MG63 (cell line): ENCODE measurements at places on chromosomes 2 and 18. TPM values are rescaled to one million over a fixed set of nuclear protein-coding genes. Genes with fewer than 3 reads are reported as not detected.
A peak's percentile ranks its signal among the peaks of the same experiment; 100 is the strongest.

Gene KCNK3
- total RNA-seq = 0.69 TPM in 1 of 2 replicates, not detected in the other

Gene UGT1A3
- not detected in 2 replicates for total RNA-seq

Gene NEB
- total RNA-seq = not detected in 2 replicates

Gene MC4R
- not detected in 2 replicates for total RNA-seq

Gene DOCK10
- total RNA-seq = 3.4 and 10.1 TPM in 2 replicates

Gene GCKR
- total RNA-seq = not detected in 2 replicates

Gene BCL11A
- total RNA-seq = not detected in 2 replicates

Gene KIF3C
- 3.2 and 9.5 TPM in 2 replicates for total RNA-seq

- no peak for DNase-seq
Observed at GRCh38 chr2:147441182-147441581, 403.6 kb upstream of the ACVR2A start.

GRCh38 chr2:96680561-96681141 lies 38.1 kb downstream of the FER1L5 start:
- DNase-seq = no peak

DNA sequence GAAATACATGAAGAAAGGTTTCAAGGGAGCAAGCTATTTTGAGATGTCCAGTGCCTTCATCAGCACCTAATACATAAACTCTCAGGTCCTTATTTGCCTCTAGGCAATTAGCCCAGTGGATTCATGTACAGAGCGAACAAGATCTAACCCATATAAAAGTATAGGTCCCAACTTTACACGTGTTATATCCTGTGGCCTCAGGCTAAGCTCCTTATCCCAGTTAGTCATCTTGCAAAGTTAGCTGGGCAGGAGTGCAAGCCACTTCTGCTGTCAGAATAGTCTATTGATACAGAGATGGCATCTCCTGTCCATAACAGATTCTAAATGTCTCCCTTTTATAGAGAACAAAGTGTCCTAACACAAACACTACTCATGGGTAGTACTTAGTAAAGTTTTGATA lies 203.9 kb upstream of the PIK3C3 start:
- DNase-seq = no peak

DNA sequence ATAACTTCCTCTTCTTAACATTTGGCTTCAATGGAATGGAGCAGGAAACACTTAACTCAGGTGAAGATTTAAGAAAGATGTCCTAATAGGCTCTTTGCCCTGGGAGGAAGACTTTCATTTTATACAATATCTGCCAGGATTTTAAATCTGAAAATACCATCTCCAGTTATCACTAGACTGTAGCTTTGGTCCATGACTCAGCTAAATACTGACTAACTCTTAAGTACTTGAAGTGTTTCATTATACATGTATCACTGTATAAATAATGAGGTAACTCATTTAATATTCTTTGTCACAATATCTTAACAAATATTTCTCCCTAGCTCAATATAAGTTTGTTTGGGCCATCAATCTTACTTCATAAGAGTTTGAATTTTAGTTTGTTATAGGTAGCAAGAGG lies 34.7 kb downstream of the RBKS start:
- DNase-seq = no peak

GRCh38 chr2:53131416-53131815 lies 636.2 kb upstream of the CHAC2 start:
- no peak for DNase-seq

- DNase-seq = no peak
Observed at GRCh38 chr2:168194784-168195522, 52.4 kb downstream of the STK39 start.

DNA sequence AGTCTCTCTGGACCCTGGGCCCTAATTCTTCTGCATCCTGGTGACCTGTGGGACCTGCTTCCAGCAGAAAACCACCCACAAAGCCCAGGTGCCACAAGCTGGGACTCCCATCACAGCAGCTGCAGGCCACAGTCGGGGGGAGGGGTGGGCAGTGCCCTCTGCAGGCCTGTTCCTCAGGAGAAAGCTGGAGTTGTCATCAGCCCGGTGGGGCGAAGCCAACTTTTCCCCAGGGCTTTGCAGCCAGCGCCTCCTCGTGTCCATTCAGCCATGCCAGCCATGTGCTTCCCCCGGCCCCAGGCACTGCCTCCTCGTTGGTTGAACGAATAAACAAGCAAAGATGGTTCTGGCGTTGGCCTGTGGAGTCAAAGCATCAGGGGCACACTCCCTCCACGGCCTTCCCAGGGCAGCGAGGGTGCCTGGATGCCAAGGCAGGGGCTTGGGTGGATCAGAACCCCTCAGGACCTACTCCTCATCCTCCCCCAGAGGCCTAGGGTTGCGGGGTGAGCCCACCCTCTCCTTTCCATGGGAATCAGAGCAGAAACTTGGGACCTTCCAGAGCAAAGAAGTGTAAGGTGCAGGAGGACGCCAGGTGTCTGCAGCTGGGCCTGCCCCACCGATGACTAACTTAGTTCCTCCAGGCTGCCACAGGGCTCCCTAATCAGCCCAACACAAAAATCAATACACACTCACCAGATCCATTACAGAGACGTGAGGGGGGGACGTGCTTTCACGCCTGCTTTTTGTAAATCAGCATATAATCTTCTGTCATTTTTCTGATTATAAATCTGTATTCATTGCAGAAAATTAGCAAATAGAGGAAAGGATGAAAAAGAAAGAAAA lies 75.7 kb upstream of the RAB6C start:
- no peak for DNase-seq

DNA sequence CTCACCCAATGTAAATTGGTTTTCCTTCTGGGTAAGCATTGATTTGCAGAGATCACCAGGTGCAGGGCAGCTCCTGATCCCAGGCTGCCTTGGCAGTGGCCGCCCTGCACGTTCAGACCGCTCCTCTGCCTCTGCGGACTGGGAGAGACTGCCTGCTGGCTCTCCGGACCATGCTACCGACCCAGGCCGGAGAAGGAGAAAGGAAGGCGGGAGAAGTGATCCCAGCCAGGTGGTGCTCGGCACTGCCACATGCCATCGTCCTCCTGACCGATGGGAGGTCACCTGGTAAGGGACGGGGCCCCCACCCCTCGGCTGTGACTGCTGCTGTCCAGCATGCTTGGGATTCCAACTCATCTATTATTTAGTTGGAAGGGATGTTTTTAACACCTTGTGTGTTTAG lies 108.1 kb upstream of the POU3F3 start:
- DNase-seq = no peak

DNA sequence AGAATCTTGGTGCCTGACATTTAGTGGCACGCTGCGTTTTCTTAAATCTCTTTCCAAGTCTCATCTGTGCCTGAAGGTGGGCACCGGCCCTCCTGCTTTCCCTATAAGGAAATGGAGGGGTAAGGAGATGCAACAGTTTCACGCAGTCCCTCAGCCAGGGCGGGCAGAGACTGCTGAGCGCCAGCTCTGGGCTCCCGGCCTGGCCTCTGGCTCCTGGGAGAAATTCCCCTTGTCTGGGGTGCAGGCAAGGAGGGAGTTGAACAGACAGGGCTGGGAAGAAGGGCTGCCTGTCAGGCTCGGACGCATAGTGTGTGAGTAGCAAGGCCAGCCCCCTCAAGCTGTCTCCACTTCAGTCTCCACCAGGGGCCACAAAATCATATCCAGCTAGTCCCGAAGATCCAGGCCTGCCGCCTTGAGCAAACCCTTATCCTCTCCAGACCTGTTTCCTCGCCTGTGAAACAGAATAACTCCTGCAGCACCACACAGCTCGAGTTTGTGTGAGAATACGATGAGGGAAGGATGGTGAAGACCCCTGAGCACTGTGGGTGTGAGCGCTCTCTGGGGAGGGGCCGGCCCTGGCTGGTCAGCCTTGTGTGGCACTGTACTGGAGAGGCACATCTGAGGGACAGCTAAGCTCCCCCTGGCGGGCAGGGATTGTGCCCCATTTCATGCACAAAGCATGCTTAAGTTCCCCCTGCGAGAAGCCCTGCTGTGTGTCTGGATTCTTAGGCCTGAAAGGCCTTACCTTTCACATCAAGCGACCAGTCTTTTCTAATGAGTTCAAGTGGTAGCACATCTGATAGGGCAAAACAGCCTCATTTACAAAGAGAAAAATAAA lies 33.8 kb downstream of the SDC1 start:
- no peak for DNase-seq

DNA sequence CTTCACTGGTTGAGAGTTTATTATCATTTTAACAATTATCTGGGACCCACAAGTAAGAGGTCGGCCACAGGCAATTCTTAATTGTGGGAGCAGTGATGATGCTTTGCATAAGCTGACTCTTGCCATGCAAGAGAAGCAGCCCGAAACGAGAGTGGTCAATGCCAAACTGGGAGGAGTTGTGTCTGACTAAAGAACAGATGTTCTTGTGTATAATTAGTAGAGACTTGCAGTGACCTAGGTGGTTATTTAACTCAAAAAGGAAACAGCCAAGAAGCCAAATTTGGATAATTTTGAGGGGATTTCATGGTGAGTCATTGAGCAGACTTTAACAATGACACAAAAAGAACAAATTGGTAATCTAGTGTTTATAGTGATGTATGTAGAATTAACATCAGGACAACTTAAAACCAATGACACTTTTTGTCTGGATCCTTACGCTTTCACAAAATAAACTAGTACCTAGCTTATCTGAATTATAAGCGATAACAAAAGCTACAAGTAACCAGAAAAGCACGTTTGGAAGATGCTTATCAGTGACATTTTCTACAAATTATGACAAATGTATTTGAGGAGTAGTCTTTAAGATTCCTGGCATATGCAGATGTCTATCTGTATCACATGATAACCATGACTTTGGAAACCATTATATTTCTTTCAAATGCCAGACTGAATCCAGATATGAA lies 184.7 kb upstream of the DLGAP1 start:
- peak; percentile 7 for DNase-seq

- peak; percentile 70 for DNase-seq
Observed at GRCh38 chr2:25294573-25295462, 46.9 kb downstream of the DNMT3A start.

DNA sequence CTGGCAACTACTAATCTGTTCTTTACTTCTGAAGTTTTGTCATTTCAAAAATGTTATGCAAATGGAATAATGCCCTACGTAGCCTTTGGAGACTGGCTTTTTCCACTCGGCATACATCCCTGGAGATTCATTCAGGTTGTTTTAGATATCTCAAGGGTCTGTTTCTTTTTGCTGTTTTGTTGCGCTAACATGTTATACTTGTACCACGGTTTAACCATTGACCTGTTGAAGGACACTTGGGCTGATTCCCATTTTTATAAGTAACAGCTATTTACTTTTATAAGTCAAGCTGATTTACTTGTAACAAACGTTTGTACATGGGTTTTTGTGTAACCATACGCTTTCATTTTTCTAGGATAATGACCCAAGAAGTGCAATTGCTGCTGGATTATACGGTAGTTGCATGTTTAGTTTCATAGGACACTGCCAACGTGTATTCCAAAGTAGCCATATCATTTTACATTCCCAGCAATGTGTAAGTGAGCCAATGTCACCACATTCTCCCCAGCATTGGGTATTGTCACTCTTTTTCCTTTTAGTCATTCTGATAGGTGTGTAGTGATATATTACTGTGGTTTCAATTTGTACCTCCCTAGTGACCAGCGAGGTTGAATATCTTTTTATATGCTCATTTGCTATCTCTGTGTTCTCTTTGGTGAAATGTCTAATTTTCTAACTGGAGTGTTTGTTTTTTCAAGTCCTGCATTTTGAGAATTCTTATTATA lies 36.5 kb upstream of the STAT4 start:
- DNase-seq = no peak

DNA sequence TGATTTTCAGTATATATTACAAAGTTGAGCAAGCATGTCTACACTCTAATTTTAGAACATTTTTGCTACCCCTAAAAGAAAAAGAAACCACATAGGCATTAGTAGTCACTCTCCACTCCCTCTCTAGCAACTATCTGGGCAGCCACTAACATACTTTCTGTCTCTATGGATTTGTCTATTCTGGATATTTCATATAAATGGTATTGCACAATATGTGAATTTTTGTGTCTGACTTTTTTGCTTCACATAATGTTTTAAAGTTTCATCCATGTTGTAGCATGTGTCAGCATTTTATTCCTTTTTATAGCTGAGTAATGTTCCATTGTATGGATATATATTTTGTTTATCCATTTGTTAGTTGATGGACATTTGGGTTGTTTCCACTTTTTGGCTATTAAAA lies 232.5 kb upstream of the CTAGE1 start:
- no peak for DNase-seq

- DNase-seq = peak; percentile 17
Observed at GRCh38 chr2:149038442-149039212, at the start of gene LYPD6B. TSS of gene LYPD6B (plus strand) at chr2:149038699. CDS start at chr2:149130949, 92,250 bp downstream.

GRCh38 chr2:144198116-144198515 lies 321.8 kb downstream of the ZEB2 start:
- DNase-seq = no peak

- DNase-seq = no peak
Observed at GRCh38 chr2:64250751-64251423, 106.7 kb upstream of the PELI1 start.

GRCh38 chr2:23411752-23412431 lies 26.9 kb downstream of the KLHL29 start:
- peak; percentile 66 for DNase-seq

DNA sequence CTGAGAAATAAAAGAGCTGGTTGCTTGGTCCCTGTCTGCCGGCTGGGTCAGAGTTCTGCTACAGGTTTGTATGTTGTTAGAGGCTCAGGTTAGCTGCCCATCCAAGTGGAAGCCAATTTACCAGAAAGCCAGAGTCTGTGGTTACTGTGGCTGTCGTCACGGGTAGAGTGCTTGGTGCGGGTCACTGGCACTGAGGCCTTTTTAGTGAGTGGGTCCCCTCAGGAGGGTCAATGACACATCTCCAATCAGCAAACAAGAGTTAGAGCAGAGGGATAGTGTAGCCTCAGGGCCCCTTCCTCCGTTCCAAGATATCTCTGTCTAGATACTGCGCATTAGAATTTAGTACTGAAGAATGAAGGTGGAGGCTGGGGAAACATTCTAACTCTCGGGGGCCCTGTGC lies 41.2 kb downstream of the CTIF start:
- DNase-seq = no peak

DNA sequence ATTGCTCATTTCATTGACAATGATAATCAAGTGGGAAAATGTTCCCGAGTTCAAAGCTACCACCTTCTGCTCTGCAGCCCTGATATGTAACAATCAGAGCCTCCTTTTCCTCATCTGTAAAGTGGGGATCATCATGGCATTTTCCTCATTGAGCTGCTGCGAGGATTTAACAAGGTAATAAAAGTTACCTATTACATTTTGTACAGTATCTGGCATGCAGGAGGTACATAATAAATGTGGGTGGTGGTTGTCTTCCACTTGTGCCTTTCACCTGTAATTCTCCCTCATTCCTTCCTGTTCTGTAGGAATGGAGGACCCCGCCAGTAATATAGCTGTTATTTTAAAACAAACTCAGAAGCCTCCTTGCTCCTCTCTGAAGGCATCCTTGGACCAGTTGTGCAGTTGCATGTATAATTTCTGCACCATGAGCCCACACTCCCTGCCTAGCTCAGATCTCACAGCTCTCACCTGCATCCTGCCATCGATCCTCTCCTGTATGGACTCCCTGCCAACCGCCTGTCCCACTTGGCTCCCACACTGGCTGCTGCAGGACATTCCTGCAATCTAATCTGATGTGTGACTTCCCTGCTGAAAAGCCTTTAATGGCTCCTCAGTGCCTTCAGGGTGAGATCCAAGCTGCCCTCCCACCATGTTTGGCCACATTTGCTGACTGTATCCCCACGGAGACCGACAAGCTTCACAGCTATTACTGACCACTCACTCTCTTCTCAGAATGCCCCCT lies 350.4 kb downstream of the EN1 start:
- DNase-seq = no peak

- DNase-seq = peak; percentile 13
Observed at GRCh38 chr2:85243101-85244072, 84.4 kb downstream of the TGOLN2 start.
